Stimulated activated CD8-positive, alpha-beta memory T cell treated with anti-CD3 and anti-CD28 coated beads, Interleukin-4, amount 100 ng/mL, for 1 hour (primary cell): ENCODE measurements at places on chromosomes 16 and 17.
A peak's percentile ranks its signal among the peaks of the same experiment; 100 is the strongest.

- DNase-seq, result no peak
Observed at GRCh38 chr17:77872199-77872598, 86.3 kb upstream of the TNRC6C start.

- no peak for DNase-seq
Observed at GRCh38 chr17:77474292-77474988, 333.7 kb downstream of the SEC14L1 start.

GRCh38 chr16:88427376-88427775 is 25.7 kb upstream of the ZFPM1 start:
- DNase-seq, result no peak

- DNase-seq, result no peak
Observed at GRCh38 chr16:22694887-22695382, 119.0 kb upstream of the HS3ST2 start.

DNA sequence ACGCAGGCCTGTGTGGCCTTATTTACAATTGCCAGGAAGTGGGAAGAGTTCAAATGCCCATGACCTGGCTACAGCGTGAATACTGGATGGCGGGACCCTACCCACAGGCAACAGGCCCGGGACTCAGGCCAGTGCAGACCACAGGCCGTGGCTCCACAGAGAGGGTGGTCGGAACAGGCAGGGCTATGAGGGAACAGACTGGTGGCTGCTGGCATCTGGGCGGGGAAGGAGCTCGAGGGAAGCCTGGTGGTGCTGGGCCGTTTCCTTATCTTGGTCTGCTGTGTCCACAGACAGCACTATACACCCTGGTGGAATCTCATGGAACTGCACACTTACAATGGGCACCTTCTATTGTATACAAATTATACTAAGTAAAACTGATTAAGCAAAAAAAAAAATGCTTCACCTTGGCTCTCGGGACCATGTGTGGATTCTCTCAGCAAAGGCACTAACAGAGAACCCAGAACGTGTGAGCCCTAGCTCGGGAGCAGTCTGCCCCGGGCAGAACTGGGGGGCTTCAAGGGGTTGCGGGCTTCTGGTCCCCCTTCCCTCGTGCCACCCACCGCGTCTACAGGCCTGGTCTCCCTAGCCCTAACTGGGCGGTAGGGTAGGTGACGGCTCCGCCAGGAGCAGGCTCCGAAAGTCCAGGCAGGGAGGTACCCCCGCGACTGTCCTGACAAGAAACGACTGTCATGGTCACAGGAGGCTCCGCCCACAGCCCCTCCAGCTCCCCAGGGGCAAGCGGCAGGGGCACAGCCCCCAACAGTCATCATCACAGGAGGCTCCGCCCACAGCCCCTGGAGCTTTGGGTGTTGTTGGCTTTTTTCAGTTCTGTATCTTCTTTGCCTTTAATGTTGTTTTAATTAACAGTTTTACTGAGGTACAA is 21.8 kb downstream of the CEP131 start:
- DNase-seq, result no peak

GRCh38 chr16:25007284-25007984 is 7.7 kb downstream of the ARHGAP17 start:
- DNase-seq, result no peak

DNA sequence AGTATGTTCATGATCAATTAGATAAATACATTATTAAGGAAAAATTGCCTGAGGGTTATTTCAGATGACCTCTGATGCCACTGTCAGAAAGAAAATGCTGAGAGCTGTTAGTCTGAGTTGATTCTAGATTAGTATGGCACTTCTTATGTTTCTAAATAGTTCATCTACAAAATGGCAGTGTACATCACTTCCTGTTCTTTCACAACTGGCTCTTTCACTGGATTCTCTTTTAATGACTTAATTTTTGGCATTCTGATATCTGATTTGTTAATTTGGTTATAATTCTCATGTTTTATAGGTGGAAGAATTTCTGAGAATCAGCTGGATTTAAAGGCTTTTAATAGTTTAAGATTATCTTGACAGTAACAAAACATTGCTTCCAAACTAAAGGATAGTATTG is 3.3 kb downstream of the TAOK1 start:
- DNase-seq, result no peak

- DNase-seq, result no peak
Observed at GRCh38 chr17:67639979-67640378, 77.8 kb upstream of the NOL11 start.

DNA sequence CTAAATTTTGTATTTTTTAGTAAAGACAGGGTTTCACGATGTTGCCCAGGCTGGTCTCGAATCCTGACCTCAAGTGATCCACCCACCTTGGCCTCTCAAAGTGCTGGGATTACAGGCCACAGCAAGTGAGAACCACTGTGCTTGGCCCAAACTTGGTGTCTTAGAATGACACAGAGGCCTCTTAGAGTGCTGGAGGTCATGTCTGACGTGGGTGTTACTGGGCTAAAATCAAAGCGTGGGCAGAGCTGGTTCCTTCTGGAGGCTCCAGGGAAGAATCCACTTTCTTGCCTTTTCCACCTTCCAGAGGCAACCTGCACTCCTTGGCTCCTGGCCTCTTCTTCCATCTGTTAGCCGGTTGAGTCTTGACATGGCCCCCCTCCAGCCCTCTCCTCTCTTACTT is 53.8 kb downstream of the IRF8 start:
- no peak for DNase-seq

- no peak for DNase-seq
Observed at GRCh38 chr17:81212365-81212764, 10.4 kb downstream of the CEP131 start.

DNA sequence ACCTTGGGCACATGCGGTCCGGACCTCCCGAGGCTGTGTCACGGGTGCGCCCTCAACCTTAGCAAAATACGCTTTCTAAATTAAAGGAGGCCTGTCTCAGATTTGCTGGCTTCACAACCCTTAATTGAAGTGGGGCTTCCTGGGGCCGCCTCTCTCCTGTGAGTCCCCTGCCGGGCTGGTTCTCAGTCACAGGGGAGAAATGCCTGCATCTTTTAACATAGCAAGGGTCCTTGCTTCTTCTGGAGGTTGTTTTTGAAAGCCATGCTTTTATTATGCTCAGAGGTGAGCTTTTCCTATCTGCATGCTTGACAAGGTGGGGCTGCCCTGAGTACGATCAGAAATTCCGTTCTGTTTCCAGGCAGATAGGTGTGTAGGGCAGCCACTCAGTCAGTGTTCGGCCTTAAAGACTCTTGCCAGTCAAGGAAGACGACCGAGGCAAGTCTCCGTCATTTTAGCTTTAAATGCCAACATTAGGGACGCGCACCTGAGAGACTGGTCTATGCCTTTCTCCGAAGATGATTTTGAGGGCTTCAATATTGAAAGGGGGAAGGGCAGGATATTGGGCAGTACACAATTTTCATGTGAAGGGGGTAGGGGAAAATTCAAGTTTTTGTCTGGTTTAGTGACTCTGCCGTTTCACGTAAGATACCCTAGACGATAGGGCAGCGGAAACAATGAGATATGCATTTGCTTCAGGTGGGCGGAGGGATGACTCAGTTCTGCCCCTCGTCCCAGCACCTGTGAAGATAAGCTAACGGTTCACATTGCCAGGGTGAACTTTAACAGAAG is 5.5 kb upstream of the SLC7A5 start:
- DNase-seq, result no peak

GRCh38 chr16:55471448-55472097 is 7.4 kb upstream of the MMP2 start:
- no peak for DNase-seq

DNA sequence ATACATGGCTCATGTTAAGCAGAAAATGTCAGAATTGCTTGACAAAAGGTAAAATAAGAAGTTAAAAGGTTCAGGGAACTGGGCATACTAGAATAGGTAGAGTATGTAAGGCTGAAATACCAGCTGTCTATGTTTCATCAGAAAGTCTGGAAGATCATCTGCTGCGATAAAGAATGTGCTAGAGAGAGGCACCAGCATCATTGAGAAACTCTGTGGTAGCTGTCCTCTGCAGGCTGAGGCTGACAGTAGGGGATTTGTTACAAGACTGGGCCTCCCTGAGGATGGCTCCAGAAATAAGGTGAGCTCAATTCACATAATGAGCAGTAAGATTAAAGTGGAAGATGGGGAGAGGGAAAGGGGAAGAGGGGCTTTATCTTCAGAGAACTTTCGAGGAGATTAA is 4.5 kb upstream of the ZNF287 start:
- DNase-seq, result no peak

- DNase-seq, result peak; percentile 58
Observed at GRCh38 chr16:75074920-75075687, 41.5 kb downstream of the LDHD start.

GRCh38 chr16:13839577-13839976 is 80.4 kb upstream of the ERCC4 start:
- no peak for DNase-seq

GRCh38 chr17:27920569-27920968 is 27.4 kb upstream of the LYRM9 start:
- DNase-seq, result no peak

DNA sequence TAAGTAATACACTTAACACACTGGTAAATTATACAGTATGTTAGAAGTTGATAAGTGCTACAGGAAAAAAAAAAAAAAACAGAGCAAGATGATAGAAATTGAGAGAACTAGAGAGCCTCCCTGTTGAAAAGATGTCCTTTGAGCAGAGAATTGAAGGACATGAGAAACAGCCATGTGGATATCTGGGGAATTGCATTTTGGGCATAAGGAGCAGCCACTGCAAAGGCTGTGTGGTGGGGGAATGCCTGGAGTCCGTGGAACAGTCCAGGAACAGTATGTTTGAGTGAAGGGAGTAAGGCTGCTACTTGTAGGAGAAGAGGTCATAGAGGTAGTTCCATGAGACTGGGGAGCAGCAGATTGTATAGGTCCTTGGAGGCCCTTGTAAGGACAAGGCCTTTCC is 178.4 kb downstream of the FTO start:
- DNase-seq, result no peak

- DNase-seq, result no peak
Observed at GRCh38 chr17:7043182-7043496, 753 bp downstream of the SLC16A11 start.

- DNase-seq, result no peak
Observed at GRCh38 chr17:79945591-79946255, 89.9 kb downstream of the TBC1D16 start.

GRCh38 chr17:2123375-2124251 is 68.7 kb downstream of the HIC1 start:
- no peak for DNase-seq

GRCh38 chr16:79707876-79708275 is 107.3 kb upstream of the MAF start:
- DNase-seq, result no peak

DNA sequence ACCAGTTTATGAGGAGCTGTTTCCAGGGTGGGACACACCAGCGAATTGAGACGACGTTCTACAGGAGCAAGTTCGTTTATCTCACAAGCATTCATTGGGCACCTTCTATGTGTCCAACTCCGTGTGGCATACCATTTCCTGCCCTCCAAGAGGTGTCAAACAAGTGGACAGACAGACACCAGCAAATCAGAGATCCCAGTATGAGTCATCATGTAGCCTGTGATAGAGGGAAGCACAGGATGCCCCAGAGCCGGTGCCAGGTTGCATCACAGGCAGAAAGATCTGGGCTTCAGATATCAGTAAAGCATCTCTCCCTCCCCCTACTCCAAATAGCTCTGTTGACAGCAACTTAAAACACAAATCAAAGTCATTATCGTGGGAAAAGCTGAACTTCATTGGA is 31.8 kb upstream of the MAF start:
- no peak for DNase-seq

DNA sequence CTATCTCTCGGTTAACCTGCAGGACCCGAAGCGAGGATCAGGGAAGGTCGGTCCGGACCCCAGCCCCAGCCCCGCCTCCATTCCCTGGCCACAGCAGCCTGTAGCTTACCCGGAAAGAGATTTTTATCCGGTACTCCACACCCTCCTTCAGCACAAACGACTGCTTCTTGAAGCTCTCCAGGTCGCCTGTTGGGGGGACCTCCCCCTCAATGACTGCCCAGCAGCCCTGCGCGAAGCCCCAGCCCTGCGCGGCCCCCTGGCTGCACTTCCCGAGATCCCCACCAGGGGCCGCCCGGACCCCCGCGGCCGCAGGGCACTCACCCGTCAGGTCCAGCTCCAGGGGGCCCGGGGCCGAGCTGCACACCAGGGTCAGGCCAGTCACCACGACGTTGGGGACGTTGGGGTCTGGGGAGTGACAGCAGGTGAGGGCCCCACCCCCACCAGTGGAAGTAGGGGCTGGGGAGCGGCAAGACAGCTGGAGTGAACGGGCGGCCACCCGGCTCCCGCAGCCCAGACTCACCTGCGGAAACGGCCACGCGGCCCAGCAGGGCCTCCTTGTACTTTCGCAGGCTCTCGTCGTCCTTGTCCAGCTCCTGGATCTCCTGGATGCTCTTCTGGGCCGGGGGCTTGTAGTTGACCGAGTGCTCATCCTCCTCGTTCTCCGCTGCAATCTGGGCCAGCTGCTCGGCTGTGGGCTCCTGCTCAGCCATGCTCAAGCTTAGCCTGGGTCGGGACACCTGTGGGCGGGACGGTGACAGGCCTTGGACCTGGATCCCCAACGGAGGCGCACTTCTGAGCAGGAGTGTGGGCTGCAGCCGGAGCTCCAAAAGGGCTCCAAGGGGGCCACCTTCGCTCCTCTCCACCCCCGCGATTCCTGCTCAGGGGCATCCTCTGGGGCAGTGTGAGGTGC is 1.7 kb downstream of the ARHGDIA start:
- DNase-seq, result no peak

DNA sequence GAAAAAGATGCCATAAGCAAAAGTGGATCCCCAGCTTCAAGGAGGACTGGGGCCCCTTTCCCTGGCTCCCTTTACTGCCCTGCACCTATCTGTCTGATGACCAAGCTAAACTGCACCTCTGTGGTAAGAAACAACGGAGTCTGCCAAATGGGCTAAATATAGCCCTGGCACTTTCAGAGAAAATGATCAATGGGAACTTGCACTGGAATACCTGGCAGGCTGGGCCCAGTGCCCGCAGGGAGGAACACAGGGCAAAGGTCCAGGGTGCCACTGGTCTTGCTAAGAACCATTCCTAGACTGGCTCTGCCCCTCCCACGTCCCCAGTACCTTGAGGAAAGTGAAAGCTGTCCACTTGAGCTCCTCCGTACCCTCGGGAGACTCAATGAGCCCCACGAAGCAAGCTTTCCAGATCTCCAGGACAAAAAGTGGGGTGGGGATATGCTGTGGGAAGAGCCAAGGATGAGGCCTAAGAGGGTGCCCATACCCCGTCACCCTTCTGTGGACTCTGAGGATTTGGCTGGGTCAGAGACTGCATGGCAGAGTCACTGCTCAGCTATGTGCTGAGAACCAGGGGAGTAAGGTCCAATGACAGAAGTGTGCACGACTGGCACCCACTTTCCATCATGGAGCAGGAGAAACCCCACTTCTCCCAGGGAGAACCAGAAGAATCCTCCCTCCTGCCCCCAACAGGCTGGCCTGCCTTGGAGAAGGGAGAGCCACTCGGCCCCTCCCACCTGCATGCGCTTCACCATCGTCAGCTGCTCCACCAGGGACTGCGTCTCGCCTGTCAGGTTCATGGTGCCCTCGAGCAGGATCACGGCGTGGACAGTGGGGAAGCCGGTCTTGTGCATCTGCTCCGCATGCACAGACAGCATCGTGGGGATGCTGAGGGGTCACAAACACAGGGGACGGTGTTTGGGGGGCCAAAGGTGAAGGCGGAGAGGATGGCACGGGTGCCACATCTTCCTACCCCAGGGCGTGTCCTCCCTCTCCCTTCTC is 17.4 kb downstream of the CSF3 start:
- DNase-seq, result no peak
